Fibroblast of skin of scalp (primary cell): ENCODE measurements at places on chromosomes 13 and 19.

DNA sequence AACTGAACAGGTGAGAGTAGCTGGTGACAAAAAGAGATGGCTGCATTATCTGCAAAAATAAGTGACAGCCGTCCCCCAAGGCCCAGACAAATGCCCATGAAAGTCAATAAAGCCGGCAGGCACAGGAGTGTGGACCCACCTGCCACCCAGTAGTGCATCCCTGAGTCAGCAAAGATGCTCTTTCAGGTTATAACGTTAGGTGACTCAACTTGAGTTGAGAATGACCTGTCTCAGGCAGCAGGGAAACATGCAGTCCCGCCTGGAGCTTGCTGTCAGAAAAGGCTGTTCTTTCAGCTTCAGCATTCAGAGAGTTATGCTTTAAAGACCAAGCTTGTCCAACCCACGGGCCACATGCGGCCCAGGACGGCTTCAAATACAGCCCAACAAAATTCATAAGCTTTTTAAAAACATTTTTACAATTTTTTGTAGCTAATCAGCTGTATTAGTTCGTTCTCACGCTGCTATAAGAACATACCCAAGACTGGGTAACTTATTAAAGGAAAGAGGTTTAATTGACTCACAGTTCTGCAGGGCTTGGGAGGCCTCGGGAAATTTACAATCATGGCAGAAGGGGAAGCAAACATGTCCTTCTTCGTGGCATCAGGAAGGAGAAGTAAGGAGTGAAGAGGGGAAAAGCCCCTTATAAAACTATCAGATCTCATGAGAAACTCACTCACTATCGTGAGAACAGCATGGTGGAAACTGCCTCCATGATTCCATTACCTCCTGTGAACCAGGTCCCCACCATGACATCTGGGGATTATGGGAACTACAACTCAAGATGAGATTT is 110.4 kb downstream of the RAB20 start:
- DNase-seq, result no peak

DNA sequence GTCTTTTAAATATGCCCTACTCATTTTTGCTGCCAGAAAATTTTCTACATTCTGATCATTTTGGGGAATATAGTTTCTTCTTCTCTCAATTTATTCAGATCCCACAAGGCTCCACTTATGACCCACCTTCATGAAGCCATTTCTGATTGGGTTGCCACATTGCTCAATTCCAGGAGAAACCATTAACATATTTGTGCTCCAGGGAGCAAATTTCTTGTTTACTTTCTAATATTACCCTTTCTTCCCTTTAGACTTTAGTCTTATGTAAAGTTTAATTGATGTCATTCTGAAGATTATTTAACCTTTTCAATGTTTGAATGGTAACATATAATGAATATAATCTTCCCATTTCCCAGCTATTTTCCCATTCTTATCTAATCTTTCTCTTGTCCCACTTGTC is 331.8 kb downstream of the ITGBL1 start:
- DNase-seq, result no peak

GRCh38 chr13:26836626-26837025 is 76.0 kb upstream of the GPR12 start:
- no peak for DNase-seq

DNA sequence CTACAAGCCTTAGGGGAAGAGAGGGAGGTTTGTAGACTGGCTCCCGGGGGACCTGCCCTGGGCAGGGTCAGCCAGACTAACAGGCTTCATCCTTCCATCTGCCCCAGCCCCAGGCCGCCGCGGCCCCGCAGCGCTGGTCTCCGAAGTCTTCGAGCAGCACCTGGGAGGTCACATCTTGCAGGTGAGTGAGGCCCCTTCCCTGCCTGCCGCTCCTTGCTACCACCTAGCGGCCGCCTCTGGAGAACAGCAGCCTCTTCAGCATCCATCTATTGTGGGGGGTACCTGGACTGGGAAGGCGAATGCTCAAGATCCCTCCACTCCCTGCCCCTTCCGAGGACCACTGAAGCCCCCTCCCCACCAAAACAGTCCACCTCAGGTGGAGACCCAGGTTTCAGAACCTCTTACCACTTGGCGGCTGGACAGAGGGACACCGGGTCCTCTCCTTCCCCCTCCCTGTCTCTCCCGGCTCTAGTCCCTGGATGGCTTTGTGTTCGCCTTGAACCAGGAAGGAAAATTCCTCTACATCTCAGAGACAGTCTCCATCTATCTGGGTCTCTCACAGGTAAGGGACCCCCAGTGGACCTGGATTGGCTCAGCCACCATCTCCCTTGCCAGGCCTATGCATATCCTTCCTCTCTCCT is 12.7 kb downstream of the NPAS1 start:
- DNase-seq, result no peak

DNA sequence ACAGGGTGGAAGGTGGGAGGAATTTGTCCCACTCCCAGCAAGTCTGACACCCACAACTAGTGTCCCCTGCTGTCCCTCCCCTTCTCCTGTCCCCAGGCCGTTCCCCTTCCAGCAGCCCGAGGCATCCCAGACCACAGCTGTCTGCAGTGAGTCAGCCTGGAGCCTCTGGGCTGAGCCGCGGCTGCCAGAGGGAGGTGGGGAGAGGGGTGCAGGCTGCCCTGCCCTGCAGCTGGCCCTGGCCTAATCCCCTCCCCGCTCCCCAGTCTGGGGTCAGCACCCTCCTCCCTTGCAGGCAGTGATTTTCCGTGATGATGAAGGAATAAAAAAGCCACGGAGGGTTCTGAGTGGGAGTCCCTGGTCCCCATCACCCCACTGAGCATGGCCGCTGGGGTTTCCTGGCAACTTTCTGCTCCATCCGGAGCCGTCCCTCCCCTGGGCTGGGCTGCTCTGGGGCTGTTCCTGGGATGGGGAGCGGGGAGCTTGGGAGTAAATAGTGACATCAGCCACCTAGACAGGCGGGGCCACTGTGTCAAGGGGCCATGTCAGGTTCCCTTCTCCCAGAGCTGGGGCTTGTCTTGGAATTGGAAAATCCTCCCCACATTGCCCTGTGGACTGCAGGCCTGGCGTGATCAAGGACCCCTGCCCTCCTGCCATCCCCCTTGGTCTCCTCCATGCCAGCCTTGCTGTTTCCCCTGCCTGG is 16.8 kb downstream of the SPC24 start:
- DNase-seq, result peak; percentile 90

GRCh38 chr13:110311443-110312338 is 4.6 kb downstream of the COL4A2 start:
- DNase-seq, result no peak

DNA sequence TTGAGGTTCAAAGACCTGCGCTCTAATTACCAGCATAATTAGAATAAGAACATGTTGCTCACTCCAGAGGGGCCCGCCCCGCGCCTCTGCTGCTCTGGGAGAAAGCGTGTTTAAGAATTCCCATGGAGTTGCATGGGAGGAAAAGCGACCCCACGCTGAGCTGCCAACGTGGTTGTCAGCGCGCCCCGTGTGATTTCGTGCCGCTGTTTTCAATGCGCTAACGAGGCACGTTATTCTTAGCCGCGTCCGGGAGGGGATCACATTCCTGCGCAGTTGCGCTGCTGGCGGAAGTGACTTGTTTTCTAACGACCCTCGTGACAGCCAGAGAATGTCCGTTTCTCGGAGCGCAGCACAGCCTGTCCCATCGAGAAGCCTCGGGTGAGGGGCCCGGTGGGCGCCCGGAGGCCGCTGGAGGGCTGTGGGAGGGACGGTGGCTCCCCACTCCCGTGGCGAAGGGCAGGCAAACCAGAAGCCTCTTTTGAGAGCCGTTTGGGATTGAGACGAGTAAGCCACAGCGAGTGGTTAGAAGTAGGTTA is 173.8 kb upstream of the SOX1 start:
- DNase-seq, result peak; percentile 33

- DNase-seq, result no peak
Measured at GRCh38 chr19:44451687-44452086, 3.4 kb upstream of the ZNF229 start.

DNA sequence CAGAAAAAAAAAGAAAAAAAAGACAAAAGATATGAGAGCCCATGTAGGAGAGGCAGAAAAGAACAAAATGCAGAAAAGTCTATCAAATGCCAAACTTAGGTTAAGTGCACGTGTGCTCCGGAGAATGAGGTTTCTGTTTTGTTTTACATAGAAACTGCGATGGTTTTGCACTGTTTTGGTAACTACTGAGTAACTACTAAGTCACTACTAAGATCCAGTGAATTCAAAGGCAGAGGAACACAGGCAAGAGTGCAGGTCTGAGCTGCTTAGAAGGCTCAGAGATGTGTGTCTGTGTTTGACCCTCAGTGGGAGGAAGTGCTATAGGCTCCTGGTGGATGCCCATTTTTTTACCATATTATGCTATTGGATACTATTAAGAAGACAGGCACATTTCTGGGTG is 299.3 kb downstream of the NDFIP2 start:
- no peak for DNase-seq

DNA sequence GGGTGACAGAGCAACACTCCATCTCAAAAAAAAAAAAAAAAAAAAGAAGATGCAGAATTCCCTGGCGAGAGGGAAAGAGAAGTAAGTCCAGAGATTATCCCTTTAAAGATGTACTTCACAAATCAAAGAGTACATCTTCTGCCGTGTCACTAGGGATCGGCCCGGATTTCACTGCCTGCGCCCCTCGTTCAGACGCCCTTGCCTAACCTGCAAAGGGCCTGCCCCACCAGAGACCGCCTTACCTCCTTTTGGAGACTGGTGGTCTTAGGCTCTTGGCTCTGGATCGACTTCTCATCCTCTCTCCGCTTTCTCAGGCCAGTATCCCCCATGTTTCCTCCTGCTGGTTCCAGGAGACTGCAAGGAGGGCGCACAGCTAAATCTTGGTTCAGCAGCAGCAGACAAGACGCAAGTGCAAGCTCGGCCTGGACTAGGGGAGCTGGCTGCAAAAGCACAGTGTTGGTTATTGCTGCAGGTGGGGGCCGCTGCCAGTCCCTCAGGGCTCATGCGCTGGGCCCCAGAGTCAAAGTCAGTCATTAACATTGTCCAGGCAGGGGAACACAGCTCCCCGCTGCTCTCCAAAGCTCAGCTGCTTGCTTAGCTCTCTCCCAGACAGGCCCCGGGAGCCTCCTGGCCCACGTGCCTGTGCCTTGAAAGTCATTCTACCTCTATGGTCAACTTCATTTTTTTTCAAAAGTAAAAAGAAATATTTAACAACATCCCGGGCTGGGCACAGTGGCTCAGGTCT is 1.2 kb downstream of the SLC7A9 start:
- no peak for DNase-seq
